AG08396 (cell line): ENCODE measurements at places on chromosomes 1 and 21.

GRCh38 chr21:45336870-45337269 is 49.2 kb upstream of the POFUT2 start:
- no peak for DNase-seq

DNA sequence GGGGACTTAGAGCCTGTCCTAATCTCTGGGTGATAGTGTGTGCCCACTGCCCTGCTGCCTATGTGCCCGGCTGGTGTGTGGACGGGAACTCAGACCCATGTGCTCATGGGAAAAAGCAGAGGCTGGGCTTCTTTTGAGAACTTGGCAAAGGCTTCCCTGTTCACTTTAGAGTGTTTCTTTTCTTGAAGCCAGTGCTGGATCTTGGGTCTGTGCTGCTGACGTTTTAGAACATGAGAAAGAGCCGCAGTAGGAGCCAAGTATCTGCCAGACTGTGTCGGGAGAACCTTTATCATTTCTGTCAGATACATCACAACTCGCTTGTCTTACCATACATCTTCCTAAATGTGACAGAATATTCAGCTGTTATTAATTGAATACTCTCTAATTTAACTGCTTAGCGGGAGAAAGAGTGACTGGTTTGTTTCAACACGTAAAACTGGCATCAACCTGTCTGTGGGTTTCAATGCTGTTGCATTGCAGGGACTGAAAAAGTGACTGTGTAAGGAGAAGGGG is 195.2 kb downstream of the PBX1 start:
- no peak for DNase-seq

DNA sequence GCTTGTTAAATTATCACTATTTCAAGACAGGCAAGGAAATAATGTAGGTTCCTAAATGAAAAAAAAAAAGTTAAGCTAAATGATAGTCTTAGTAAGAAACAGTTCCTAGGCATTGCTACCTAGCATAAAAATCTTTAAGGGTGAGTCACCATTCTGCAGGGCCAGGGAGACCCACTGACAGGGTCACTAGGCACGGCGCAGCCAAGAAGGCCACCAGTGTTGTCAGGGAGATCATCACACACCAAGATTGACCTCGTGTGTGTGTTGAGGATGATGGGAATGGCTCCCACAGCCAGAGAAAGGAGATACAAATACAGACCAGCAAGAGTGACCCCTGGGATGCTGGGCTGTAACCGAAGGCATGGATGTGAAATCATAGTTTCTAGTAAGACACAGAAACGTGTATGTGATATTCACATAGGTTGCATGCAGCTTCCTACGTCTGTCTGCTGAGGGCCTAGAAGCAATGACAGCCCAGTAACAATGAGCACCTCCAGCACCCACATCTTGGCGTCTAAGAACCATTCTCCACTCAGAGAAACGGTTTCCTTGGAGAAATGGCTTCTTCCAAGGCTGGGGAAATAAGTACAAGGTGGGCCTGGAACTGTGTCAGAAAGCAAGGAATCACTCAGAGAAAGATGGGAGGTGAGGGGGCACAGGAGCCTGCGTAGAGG is 29.1 kb downstream of the RIPK4 start:
- DNase-seq: no peak

GRCh38 chr1:151455231-151455630 is 4.1 kb downstream of the POGZ start:
- no peak for DNase-seq

- no peak for DNase-seq
Observed at GRCh38 chr1:12502336-12503109, 115.5 kb downstream of the DHRS3 start.

GRCh38 chr1:118158924-118159323 is 26.1 kb downstream of the SPAG17 start:
- DNase-seq: peak; percentile 57

- no peak for DNase-seq
Observed at GRCh38 chr21:38879912-38880576, 74.3 kb downstream of the ETS2 start.

DNA sequence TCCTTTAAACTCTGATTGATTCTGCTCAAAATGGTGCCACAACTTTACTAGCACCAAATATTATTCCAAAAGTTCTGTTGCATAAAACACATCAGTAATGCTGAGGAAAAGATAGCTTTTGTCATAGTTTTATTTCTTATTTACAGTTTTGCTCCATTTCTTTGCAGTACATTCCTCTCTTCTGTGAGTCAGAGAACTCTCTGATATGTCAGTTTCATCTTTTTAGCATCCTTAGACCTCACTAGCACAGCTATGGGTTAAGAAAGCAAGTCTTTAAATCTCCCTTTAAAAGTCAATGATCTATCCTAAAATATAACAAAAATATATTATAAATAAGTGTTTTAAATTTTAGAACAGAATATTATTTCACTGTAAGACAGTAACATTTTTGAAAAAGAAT is 356.6 kb upstream of the SNX7 start:
- DNase-seq: no peak

DNA sequence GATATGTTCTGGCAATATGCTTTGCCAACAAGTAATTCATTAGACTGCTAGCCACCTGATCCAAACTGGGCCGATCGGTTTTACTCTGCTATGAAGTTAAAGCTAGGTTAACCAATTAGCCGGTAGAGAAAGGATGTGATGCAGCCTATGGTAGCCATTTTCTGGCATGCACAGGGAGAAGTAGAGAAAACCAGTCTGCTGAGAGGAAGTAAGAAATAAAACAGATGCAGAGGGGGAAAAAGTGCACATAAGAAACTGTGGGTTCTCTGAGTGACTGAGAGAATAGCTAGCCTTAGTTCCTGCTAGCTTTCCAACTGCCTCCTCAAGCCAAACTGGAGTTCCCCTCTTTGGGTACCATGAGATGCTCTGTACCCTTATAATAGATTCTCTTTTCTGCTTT is 52.8 kb downstream of the ARID4B start:
- no peak for DNase-seq

DNA sequence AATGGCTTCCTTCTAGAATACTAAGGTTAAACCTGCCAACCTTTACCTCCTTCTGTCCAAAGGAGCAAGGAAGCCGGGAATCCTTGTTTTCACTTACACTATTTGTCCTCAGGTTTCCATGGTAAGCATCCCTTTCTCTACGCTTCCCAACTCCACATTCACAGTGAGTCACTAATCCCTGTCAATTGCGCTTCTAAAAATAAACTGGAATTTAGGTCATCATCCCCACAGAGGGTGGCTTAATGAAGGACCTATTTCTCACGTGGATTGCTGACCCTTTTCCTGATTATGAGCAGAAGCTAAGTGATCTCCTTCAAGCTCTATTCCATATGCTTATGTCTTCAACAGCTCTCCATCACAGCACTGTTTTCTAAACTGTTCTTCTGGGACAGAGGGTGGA is 39.9 kb upstream of the ABCA4 start:
- peak; percentile 33 for DNase-seq

- DNase-seq: no peak
Observed at GRCh38 chr1:225121095-225121494, 191.6 kb downstream of the DNAH14 start.

DNA sequence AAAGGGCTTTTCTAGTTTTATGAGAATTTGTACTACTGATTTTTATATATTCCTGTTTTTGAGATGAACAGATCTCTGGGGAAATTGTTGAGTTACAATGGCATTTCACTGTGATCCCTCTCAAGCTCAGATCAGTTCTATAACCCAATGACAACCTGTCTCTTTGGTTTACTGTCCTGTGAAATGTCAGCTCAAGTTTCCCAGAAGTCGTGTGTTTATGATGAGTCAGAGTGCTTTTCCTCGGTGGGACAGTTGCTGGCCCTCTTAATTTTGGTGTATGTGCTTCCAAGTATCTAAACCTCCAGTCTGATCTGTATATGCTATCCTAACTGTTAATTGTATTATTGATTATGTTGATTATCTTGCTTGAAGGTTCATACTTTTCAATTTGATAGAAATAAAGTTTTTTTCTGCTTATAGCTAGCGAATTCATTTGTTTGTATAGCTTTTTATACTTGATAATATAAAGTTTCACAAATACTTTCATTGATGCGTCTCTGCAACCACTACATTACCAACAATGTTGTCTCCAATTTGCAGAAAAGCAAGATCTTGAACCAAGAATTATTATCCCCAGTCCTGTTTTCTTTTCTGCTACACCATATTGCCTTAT is 77.5 kb upstream of the DNAJC6 start:
- DNase-seq: no peak

GRCh38 chr1:61670016-61670415 is 54.9 kb downstream of the TM2D1 start:
- no peak for DNase-seq

- no peak for DNase-seq
Observed at GRCh38 chr1:94582565-94582964, 41.0 kb upstream of the F3 start.

GRCh38 chr1:14759042-14759818 is 160.7 kb downstream of the KAZN start:
- DNase-seq: no peak

- no peak for DNase-seq
Observed at GRCh38 chr1:50393522-50394120, 29.6 kb downstream of the DMRTA2 start.

DNA sequence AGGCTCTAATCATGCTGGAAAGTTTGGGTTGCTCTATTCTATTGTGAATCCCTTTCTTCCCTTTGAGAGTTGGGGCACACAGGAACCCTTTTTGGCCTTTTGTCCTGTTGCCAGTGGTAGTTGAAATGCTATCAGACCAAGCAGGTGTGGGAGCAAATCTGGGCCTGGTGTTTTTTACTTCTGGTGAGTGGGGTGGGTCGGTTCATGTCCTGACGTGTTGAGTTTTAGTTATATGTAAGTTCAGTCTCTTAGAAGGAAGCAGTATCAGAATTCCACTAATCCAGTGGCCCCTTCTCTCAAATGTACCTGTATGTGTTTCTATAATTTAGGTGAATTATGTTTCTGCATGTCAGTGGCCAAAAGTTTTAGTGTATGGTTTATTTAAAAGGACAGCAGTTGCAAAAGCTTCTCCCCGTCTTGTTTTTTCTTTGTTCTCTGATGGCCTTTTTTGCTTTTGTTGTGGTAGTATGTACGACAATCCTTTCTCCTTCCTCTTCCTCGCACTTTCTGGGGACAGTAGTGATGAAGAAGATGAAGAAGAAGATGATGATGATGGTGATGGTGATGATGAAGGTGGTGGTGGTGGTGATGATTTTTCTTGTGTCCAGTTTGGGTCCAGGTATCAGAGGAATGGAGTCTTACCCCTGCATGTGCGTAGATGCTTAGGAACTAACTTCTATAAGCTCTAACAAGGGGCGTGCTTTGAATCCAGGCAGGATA is 74.2 kb downstream of the UBE4B start:
- DNase-seq: no peak

DNA sequence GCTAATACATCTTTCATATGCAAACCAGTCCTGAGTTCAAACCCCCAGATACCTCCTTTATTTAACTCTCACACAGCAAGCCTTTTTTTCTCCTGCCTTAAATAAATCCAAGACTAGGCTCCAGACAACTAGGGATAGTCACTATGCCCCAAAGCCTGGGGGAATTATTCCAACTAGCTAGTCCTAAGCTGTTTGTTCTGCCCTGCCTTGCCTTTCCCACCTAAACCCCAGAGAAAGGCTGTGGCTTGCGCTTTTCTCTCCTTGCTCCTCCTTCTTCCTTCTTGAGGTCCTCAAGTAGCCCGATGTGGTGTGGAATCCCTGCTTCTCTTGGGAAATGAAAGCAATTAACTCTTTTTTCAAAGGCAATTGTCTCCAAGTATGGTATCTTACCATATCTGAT is 31.8 kb downstream of the C1orf87 start:
- no peak for DNase-seq

DNA sequence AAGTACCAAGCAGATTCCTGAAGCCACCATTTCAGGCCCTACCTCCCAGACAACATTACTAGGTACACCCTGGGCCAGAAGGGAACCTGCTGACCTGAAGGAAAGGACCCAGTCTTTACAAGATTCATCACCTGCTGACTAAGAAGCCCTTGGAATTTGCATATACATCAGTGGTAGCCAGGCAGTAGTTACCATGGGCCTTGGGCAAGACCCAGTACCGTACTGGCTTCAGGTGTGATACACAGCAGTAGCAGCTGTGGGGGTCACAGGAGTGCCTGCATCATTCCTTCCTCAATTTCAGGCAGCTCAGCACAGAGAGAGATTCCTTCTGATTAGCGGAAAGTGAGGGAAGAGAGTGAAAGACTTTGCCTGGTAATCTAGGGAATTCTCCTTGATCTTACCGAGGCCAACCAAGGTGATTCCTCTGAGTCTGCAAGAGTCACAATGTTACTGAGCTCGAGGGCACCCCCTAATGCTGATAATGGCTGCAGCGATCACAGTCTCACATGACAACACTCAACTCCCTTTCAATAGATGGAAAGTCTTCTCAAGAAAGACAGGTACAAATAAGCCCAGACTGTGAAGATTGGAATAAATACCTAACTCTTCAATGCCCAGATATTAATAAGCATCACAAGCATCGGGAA is 22.0 kb upstream of the UHMK1 start:
- DNase-seq: no peak

GRCh38 chr1:30084909-30085571 is 638.3 kb downstream of the MATN1 start:
- no peak for DNase-seq

DNA sequence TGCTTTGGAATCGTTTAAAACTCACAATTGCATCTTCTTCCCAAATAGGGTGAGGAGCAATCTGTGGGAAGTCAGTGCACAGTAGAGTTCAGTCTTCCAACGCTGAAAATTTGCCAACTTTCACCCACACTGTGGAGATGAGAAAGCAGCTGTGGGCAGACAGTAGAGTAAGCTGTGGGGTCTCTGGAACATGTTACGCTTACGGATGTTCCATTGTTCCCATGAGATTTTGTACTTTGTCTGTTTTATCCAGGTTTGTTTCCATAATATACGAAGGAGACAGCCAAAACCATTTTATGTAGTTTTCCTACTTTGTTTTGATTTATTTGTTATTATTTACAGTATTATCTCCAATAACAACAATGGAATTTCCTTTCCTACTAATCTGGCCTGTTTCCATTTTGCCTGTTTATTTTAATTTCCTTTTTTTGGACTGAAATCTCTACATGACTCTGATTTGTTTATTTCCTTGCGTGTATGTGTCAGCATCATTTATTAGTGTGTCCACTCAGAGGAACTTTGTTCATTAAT is 65.1 kb upstream of the RGL1 start:
- DNase-seq: no peak

GRCh38 chr21:44837537-44837936 is 19.7 kb upstream of the SUMO3 start:
- DNase-seq: no peak
